Body of pancreas (tissue), 4 donors: ENCODE measurements at places on chromosomes 16 and 17.

DNA sequence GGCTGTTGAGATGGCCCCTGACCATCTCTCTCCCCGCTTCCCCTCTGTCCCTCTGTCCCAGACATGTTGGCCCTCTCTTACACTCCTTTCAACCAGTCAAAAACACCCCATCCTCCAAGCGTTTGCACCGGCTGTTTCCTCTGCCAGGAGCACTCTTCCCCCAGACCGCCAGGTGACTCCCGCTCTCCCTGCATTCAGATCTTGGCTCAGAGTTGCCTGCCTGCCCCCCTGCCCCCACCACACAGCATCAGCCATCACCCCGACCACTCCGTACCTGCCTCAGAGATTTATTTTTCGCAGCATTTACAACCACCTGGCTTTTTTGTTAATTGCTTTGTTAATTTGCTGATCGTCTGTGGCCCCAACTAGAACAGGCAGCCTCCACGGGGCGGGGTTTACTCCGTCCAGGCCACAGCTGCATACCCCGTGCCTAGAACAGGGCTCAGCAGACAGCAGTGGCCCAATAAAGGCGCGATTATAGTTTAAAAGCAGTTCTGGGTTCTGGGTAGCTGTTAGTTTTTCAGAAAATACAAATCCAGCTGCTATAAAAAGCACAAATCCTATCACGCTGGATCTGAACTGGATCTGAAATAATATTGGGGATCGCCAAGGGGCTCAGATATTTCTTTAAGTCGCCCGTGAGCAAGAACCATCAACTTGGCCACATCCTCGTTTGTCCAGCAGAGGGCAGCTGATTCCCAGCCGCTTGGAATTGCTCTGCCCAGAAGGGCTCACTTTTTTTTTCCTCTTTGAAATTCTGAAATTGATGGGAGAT lies 173.6 kb downstream of the IRF8 start:
- DNase-seq, result peak; percentile 72

GRCh38 chr16:26524846-26525245 lies 541.9 kb upstream of the C16orf82 start:
- no peak for DNase-seq

DNA sequence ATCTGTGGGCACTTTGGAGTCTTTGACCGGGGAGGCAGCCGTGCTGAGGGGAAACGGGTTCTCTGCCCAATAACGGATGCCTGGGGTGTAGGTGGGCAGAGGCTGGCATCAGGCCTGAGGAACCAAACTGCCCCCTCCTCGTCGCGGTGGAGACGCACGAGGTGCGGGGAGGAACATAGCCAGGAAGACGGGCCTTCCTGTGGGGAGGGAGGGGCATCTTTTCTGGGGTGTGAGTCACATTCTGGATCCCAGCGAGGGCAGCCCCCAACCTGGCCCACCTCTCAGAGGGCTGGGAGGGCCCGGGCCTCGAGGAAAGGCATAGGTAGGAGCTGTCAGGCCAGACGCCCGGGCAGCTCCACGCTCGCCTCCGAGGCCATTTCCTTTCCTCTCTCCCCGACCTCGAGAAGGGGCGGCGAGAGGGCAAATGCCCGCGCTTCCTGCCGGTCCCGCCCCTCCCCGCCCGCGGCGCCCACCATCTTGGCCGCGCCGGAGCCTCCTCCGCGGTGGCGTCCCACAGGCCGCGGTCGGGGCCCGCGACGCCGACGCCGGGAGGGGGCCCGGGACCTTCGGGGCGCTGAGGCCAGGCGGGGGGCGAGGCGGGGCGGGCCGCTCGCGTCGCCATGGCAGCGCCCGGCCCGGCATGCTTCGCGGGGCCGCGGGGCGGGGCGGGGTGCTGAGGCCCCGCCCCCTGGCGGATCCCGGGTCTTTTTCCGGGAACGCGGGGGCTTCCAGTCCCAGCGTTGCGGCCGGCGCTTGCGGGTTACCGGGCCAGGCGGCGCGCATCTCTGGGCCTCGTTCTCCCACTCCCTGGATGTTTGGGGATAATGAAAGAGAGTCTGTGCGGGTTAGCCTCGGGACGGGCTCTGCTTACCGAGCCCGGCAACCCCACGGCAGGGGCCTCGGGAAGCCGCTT lies 13.2 kb downstream of the RAI1 start:
- peak; percentile 70 for DNase-seq

- DNase-seq, result peak; percentile 19
Observed at GRCh38 chr17:76272541-76273444, 7.6 kb downstream of the UBALD2 start.

DNA sequence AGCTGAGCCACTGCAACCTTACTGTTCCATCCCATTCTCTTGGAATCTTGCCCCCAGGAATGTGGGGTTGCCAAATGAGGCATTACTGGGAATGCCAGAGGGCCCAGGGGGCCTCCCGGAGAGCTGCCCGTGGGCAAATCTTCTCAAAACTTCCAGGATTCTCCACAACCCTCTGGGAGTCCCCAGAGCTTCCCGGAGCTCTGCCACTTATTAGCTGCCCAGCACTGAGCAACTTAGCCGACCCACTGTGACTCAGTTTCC lies 306.0 kb downstream of the FOXL1 start:
- no peak for DNase-seq

GRCh38 chr16:27437946-27438345 lies 36.0 kb downstream of the IL21R start:
- DNase-seq, result no peak

- no peak for DNase-seq
Observed at GRCh38 chr16:46762583-46762982, 14.4 kb upstream of the MYLK3 start.

GRCh38 chr16:61432421-61432820 lies 603.8 kb downstream of the CDH8 start:
- no peak for DNase-seq

- DNase-seq, result no peak
Observed at GRCh38 chr17:65679165-65679845, 117.9 kb upstream of the AXIN2 start.

GRCh38 chr16:66901626-66902025 lies 17.1 kb downstream of the CDH16 start:
- no peak for DNase-seq

GRCh38 chr16:57600048-57600835 lies 28.2 kb upstream of the ADGRG1 start:
- DNase-seq, result peak; percentile 85

DNA sequence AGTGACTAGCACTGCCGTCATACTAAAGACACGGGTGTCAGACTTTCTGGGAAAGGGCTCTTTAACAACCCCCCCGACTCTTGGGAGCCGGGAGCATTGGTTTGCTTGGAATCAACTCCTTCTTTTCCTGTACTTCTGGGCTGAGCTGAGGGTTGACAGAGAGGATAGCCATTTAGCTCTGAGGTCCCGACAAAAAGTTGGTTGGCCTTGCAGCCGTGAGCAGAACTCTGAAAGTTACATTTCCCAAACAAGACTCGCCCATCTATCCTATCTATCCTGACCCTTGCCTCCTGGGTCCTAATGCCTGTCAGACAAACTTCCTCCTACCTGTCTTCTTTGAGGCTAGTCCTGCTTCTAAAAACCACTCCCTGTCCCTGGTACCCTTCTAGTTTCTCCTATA lies 460.8 kb upstream of the TOM1L1 start:
- DNase-seq, result no peak

DNA sequence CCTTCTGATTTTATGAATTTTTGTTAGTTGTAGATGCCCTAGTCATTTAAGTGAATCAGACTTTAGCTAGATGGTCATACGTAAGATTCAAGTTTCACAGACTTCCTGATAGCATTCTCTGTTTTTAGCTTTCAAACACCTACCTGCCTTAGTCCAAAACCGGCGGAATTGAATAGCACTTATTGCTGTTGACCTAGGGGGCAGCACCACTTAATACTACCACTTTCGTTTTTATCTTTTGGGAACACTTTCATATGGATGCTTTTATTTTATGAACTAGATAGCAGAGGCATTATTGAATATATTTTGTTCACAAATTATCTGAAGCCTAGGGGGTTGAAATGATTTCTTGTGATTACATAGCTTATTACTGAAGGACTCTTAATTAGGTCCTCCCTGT lies 31.5 kb downstream of the TADA2A start:
- no peak for DNase-seq

- peak; percentile 58 for DNase-seq
Observed at GRCh38 chr16:4101421-4102219, 14.6 kb downstream of the ADCY9 start.

DNA sequence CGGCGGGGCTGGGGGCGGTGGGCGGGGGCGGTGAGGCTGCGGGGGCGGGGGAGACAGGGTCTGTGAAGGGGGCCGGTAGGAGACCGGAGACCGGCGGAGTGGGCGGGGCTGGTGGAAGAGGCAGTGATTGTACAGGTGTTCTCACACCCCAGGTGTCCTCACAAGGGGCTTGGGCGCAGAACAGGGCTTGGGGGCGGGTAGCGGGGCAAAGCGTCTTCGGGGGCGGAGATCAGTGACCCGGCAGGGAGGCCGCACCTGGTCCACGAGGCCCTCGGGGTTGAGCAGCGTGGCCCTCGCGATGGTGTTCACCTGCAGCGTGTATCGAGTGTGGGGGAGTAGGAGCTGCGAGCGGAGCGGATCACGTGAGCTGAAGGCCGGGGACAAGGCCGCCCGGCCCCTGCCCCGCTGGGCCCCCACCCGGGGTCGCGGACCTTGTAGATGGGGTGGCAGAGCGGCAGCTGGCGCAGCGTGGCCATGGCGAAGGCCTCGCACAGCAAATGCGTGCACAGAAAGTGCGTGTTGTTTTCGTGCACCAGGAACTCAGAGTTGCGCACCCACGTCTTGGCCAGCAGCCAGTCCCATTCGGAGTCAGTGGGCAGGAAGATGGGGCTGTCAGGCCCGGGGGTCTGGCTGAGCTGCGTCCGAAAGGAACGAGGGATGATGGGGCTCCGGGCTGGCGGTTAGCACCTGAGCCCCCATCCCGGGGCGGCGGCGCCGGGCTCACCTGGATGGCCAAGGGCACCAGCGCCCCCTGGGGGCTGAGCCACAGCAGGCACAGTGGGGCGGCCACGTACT lies 8.5 kb downstream of the ALOXE3 start:
- peak; percentile 78 for DNase-seq

DNA sequence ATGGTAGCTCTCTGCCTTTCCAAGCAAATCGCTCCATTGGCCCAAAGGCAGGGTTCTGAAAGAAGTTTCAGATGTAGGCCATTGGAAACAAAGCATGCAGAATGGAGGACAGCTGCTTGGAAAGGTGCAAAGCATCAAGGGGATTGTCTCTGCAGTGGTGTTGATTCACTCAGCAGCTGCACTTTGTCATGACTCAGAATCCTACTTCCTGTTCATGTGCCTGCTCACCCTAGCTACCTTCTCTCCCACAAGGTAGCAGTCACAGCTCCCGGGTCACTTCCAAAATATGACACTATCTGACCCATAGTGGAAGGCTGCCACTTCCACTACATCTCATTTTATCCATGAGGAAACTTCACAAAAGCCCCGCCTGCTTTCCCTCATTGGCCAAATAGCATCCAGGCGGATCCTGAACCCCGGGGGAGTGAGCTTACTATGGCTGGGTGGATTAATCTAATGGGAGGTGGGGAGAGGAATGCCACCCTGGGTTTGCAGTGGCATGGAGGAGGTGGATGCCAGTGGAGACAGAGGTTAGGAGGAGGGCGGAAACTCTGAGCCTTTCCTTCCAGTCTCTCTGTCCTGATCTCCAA lies 74.7 kb upstream of the NKD1 start:
- DNase-seq, result no peak

DNA sequence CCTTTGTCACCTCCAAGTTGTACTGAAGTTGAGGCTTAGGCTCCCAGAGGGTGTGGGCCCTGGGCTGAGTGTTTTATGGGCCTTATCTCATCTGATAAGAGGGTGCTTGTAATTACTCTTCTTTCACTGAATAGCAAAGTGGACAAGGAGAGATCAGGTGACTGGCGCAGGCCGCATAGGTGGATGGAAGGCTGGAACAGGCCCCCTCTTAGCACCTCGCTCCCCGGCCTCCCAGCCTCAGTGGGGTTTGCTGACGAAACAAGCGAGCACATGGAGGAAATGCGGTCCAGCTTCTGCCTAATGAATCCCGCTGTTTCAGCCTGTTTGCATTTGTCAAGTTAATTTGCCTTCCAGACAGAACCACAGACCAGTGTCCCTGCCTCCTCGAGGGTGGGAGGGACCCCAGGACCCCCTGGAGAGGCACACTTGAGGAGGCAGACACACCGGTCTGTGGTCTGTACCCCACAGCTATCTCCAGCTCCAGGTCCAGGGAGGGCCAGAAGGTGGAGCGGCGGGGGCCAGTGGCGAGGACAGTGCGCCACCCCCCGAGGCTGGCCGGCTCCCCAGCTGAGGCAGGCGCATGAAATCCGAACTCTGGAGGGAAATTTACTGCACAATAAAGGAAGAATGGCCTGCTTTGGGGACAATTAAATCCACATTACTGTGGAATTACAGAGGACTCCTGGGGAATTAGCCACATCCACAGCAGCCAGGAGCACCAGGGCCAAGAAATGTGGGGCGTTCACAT lies 123.4 kb downstream of the NTN1 start:
- no peak for DNase-seq

GRCh38 chr16:54027558-54027957 lies 259.0 kb downstream of the IRX3 start:
- DNase-seq, result no peak

DNA sequence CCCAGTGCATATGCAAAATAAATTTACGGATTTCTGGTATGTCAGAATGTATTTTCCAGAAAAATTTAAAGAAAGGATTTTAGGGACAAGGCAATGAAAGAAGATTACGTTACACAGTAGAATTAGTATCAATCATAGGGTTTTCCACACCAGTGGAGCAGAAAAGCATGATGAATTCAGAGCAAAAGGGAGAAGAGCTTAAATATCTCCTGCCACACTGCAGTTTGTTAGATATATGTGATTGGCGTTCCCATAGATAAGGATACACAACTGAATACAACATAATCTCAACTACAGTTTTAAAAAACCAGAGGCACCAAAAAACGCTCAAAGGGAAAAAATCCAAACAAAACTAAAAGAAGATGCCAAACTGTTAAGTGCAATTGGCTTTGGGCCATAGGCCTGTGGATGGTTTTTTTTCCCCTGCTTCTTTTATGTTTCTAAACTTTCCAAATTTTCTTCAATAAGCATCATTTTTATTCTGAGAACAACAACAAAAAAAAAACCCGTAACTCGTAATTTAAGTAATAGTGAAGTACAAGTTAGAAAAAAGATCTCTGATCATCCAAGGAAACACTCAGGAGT lies 22.3 kb downstream of the MARF1 start:
- DNase-seq, result no peak

GRCh38 chr16:19417640-19418039 lies at the start of gene TMC5:
TMC5 (plus strand) TSS chr16:19417883; CDS start chr16:19440039, 22,156 bp downstream.
- DNase-seq, result no peak

DNA sequence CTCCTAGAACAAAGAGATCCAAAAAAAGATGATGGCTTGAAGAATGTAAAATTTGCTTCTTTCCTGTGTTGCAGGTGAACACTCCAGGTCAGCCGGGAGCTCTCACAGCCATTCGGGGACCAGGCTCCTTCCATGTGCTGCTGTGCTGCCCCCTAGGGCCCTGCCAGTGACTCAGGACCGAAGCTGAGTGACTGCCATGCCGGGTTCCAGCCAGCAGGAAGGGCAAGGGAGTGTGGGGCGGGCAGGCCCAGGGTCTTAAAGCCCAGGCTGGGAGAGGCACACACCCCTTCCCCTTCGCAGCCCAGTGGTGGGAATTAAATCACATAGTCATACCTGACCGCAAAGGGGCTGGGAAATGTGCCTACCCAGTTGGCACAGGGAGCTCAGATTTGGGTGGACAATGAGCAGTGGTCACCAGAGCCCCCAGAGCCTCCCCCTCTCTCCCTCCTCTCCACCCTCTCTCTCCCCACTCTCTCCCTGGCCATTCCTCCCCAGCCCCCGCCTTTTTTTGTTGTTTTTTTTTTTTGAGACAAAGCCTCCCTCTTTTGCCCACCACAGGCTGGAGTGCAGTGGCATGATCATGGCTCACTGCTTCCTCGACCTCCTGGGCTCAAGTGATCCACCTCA lies 11.5 kb downstream of the EPOP start:
- peak; percentile 84 for DNase-seq
